Posterior vena cava (tissue), 2 donors: ENCODE measurements at places on chromosomes 5 and 9. TPM values are rescaled to one million over a fixed set of nuclear protein-coding genes. Genes with fewer than 3 reads are reported as not detected.

DNA sequence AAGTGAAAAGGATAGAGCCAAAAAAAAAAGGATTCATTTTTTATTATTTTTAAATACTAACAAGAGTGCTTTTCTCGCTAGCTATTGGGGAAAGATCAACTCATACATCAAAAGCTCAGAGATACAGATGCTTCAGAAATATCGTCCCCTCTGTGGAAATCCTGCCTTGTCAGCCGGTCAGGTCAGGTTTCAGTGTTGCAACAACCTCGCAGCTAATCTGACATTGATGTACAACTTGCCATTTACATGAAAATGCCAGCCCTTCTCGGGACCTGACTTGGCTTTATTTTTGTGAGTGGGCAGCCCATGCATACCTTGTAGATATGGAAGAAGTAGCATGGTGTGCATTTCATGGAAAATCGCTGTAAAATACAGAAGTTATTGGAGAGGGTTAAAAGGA is 358.8 kb upstream of the ADAMTS16 start:
- DNase-seq, result no peak

DNA sequence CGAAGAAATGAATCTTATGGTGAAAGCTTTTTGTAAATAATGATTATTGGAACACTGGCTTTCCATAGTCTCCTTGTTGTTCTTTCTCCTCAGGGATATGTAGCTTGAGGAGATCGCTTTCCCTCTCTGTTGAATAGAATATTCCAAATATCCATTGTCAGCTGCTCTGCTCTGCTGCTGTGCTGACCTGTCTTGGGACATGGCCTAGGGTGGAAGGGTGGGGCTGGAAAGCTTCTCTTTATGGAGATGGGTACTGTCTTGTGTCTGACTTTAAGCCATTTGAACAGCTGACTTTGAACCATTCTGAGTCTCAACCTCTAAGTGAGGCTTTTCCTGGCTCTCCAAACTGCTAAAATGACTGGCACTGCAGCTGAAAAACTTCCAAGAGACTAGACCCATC is 135.8 kb downstream of the PLCXD3 start:
- no peak for DNase-seq

Gene TSSK1B
- not detected for total RNA-seq

Gene ACOT12
- total RNA-seq, result 0.14 TPM

- DNase-seq, result peak; percentile 44
Observed at GRCh38 chr9:121683652-121684051, 32.2 kb downstream of the DAB2IP start.

Gene DNAH5
- total RNA-seq, result 0.19 TPM

GRCh38 chr5:109805883-109806282 is 116.2 kb downstream of the MAN2A1 start:
- DNase-seq, result no peak

- DNase-seq, result no peak
Observed at GRCh38 chr9:97363661-97364299, 48.1 kb upstream of the TDRD7 start.

Gene TNPO1
- 124 TPM for total RNA-seq

GRCh38 chr5:76582230-76583162 is 40.7 kb downstream of the F2RL2 start:
- no peak for DNase-seq

Gene COL23A1
- 2.0 TPM for total RNA-seq

Gene KCNV2
- total RNA-seq, result not detected

DNA sequence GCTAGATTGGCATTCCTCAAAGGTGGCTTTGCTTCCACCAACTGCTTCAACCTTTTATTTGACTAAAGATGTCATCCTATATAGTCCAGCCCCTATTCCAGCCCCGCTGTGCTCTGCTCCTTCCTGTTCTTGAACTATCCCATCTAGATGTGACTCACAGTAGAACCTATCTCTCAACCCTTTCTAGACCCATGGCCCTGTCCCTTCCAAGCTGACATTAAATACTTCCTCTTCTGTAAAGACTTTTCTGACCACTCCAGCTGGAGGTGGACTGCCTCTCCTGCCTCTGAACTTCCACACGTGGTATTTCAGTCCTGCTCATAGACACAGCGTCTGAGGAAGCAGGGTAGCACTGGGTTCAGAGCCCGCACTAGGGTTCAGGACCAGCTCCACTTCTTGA is 32.4 kb downstream of the OSTF1 start:
- no peak for DNase-seq

DNA sequence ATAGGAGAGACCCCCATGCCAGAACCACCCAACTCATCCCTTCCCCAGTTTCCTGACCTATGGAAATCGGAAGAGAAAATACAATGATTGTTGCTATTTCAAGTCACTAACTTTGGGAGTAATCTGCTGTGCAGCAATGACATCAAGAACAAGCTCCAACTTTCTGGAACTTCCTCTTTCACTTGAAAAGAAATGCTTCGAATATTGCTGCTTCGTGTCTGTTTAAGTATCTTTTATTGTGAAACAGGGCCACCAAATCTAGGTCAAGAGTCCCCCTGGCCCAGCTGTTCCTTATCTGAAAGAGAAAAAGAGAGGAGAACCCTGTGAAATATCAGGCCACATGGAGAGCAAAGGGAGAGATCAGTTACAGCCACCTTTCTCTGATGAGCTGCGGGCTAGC is 59.4 kb upstream of the DNAH5 start:
- no peak for DNase-seq

DNA sequence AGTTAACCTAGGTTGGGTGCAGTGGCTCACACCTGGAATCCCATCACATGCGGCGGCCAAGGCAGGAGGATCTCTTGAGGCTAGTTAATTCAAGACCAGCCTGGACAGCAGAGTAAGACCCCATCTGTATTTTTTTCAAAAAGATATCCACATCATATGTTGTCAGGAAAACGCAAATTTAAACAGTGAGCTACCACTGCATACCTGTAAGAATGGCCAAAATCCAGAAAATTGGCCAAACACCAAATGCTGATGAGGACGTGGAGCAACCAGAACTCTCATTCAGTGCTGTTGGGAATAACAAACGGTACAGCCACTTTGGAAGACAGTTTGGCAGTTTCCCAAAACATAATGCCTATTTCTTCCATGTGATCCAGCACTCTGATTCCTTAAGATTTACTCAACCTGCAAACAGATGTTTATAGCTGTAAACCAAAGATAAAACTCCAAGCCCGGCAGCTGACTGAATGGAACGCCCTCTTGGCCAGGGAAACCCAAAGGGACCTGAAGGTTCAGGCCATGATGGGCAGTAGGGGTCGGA is 12.4 kb downstream of the CEL start:
- DNase-seq, result no peak

GRCh38 chr9:14320271-14321181 is 6.6 kb upstream of the NFIB start:
- no peak for DNase-seq

DNA sequence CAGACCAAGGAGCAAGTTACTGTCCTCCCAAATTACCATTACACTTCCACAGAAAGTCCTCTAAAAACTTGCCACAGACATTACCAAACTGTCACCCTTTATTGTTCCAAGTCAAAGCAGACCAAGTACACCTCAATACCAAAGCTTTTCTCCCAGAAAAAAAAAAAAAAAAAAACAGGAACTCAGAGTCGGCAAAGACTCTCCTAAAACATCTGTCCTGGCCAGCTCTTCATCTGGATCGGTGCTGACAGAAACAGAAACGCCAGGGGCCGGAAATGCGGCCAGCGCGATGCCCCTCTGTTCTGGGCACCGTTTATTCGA is 718 bp downstream of the DEPDC1B start:
- no peak for DNase-seq

Gene NPR3
- total RNA-seq, result 4.3 TPM

DNA sequence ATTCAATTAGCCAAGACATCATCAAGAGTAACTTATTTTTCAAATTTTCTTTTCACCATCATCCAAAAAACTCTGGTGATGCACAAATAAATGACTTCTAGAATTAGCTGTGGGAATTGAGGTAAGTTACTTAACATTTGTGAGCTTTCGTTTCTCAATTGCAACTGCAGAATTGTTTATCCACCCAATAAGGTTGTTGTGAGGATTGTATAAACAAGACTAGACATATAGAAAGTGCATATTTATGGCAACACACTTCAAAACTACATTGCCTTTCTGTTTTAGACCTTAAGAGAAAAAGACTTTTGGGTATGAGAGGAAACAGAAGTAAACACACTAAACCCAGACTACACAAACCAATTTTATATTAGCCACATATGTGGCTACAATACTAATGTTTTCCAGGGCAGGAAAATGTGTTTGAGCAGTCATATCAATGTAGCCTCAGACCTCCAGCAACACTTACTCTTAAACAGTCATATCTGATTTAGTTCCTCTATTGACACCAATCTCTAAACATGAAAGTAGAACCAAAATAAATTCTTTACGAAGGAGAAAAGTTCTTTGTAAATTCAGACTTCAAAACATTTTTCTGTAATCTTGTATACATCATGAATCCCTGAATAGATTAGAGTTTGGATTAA is 488.0 kb upstream of the CYLC2 start:
- DNase-seq, result no peak

Gene PGM5
- total RNA-seq, result 235 TPM

GRCh38 chr9:126309427-126310189 is 17.0 kb upstream of the MVB12B start:
- DNase-seq, result no peak

Gene HAPLN1
- not detected for total RNA-seq

Gene SLC9A3
- 0.69 TPM for total RNA-seq

DNA sequence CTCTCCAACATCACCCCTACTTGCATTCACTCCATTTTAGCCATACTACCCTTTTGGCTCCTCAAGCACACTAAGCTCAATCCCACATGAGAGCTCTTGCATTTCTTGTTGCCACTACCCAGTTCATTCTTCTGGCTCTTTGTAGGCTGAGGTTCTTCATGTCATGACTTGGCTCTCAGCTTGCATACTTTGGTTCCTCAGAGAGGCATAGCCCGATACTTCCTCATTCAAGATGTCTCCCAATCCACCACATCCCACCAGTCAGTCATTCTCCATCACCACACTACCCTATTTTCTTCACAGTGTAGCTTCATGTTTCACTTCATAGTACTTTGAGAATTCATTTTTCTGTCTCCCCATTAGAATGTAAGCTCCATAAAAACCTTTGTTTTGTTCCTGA is 116.7 kb downstream of the NR6A1 start:
- no peak for DNase-seq

GRCh38 chr5:124824637-124825158 is 78.3 kb upstream of the ZNF608 start:
- DNase-seq, result no peak

DNA sequence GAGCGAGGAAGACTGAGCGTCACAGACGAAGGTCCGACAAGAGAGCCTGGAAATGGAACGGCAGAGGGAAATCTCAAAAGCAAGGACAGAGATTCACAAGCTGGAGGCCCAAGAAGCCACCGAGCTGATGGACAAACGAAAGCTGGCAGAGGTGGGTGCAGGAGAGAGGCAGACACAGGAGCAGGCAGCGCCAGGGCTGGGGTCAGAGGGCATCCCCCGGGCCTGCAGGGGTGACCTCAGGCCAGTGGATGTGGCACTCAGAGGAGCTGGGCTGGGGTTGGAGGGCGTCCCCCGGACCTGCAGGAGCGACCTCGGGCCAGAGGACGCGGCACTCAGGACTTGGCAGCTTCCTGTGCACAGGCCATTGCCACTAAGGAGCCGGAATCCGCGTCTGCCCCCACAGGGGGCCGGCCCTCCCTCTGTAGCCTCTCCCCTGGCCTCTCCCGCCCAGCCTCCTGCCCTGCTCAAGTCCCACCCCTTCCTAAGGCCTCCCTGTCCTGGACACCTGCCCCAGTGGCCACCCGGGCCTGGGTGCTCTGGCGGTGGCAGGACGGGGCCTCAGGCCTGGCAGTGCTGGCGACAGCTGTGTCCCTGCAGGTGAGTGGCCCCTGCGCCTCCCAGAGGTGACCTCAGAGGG is 40.4 kb downstream of the EXD3 start:
- DNase-seq, result no peak

- no peak for DNase-seq
Observed at GRCh38 chr5:169350759-169351240, 49.9 kb upstream of the SLIT3 start.

Gene SURF1
- 30.2 TPM for total RNA-seq

Gene MELK
- 0.88 TPM for total RNA-seq

- DNase-seq, result no peak
Observed at GRCh38 chr5:55864606-55865541, 13.7 kb downstream of the IL31RA start.

GRCh38 chr9:94018628-94019027 is 63.5 kb upstream of the BARX1 start:
- DNase-seq, result no peak

GRCh38 chr9:36471359-36471758 is 71.3 kb upstream of the RNF38 start:
- peak; percentile 13 for DNase-seq

DNA sequence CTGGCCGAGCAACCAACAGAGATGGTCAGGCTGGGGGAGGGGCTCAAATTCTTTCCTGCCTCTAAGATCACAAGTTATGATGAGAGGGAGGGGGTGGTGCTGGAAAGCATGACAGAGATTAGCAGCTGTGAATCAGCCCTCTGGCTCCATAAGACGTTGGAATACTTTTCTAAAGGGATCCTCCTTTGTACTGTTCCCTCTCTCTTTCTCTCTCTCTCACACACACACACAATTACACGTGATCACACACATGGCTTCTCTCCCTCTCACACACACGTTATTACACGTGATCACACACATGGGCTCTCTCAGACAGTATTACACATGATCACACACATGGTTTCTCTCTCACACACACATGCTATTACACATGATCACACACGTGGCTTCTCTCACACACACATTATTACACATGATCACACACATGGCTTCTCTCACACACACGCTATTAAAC is at the start of gene SLC45A2:
Gene SLC45A2 (minus strand): TSS at position 23 of the 454 bp plus-strand sequence. CDS start 110 bp downstream, outside the sequence.
- no peak for DNase-seq

- no peak for DNase-seq
Observed at GRCh38 chr9:8477450-8477849, 677.9 kb upstream of the DMAC1 start.

Gene SLC4A9
- not detected for total RNA-seq

DNA sequence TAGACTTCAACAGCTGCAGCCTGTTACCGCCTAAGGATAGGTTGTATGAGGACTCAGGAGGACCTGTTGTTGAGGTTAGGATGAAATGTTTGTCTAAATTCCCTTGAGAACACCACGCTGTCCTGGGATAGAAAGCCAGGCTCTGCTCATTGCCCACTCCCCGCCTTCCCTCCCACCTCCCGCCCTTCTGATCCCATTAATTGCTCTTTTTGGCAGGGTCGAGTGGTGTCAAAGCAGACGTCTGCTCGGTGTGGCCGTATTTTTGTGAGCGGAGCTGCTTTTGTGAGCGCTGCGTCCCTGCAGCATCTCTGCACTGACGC is 62.3 kb downstream of the SPATA31C2 start:
- DNase-seq, result no peak

Gene OR1N1
- total RNA-seq, result not detected

- DNase-seq, result no peak
Observed at GRCh38 chr9:122287214-122287720, 22.6 kb downstream of the MRRF start.
